Erythroblast (primary cell): ENCODE measurements at places on chromosomes 3 and 15.

DNA sequence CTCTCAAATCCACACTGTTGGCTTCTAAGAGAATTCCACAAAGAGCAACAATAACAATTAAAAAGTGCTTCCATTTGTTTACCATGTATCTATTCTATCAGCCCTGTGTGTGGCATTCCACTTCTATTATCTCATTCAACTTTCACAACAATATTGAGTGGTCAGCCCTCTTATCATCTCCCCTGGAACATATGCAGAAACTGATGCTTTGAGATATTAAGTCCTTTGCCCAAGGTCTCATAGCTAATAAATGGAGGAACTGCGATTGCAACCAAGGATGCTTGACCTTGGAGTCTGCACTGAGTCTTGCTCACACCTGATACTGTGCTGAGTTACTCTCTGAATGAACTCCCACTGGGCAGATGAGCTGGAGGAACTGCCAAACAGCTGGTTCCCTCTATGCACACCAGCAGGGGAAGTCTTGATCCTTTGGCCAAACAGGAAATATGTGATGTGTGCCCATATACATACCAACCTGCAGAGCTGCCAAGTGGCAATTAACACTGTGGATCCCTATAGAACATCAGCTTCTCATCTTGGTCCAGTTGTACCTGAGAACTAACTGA, 144.7 kb upstream of the WNT5A start:
- DNase-seq, result no peak

GRCh38 chr3:172746475-172746874, 4.1 kb upstream of the ECT2 start:
- DNase-seq, result no peak

GRCh38 chr3:126277629-126278378, 79.4 kb downstream of the KLF15 start:
- DNase-seq, result no peak

DNA sequence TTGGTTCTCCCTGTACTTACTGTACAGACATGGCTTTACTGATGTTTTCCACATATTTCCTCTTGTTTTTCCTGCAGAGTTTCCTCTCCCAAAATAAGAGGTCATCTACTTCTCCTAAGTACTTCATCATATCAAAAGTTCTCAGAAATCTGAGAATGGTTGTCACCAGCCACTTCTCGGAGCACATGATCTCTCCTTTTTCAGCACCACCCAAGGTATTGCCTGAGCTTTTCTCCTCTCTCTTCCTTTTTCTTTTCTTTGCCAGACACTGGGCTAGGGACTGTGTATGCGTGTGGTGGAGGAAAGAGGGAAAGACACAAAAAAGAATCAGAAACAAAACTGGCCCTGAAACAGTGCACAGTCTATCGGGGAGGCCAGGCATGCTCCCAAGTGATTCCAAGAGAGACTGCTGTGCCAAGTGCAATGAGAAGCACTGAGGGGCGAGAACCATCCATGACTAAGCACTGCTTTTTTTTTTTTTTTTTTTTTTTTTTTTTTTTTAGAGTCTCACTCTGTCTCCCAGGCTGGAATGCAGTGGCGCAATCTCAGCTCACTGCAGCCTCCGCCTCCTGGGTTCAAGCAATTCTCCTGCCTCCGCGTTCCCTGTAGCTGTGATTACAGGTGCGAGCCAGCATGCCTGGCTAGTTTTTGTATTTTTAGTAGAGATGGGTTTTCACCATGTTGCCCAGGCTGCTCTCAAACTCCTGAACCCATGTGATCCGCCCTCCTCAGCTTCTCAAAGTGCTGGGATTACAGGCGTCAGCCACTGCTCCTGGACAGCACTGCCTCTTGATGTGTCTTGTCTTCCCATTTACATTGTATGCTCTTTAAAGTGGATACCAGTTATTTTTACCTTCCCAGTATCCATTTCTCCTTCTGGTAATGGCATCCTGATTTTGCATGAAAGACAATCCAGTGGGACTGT, 194.0 kb upstream of the FEZF2 start:
- no peak for DNase-seq

DNA sequence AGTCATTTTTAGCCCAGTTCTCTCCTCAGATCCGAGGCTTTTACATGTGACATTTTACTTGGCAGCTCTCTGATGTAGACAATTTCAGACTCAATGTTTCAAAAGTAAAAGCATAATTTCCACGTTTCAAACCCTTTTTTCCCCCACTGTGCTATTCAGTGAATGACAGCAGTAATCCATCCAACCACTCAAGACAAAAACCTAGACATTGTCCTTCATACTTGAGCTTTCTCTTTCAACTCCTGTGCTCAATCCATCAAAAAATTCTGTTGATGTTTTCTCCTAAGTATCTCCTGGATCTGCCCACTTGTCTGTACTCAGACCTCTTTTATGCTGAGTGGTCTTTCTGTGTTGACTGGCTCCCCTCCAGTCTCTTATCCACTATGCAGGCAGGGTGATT, 214.7 kb downstream of the CHL1 start:
- no peak for DNase-seq

DNA sequence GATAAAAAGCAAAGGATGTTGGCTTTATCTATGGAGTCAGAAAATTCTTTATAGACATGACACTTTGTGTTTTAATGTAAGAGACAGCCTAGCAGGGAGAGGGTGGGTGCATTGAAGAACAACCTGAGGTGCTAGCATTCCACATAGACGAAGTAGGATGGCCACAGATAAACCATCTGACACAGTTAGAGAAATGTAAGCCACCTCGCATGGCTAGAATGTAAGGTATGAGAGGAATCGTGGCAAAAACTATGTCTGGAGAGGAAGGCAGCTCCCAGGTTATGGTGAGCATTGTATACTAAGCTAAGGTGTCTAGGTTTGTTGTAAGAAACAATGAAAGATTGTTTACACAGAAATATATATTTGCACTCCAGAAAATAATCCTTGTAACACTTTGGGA, 194.0 kb upstream of the SLITRK3 start:
- DNase-seq, result no peak

DNA sequence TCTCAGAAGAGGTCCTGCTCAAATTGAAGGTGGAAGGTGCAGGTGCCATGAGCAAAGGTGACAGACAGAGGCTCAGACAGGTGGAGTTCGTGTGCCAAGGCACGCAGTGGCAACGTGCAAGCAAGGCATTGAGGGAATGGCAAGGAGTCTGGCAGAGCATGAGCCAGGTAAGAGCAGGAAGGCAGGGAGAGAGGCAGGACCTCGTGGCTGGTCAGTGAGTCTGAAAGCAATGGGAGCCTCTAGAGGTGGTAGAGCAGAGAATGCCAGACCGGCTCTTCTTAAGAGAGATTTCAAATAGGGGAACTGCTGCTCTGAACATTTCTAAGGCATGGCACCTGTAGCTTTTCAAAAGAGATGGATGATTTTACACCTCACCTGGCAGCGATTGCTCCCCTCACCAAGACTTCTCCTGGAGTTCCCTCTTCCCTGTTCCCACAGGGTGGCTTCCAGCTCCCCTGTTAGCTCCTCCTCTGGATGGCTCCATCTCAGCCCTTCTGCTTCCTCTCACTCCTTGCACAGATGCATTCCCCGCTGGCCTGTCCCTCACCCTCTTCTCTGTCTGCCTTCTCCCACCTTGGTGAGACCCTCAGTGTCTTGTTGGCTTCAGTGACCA, 2.7 kb downstream of the MYO5C start:
- DNase-seq, result no peak

- no peak for DNase-seq
Observed at GRCh38 chr15:76140074-76140464, 80.3 kb downstream of the TMEM266 start.

- DNase-seq, result no peak
Observed at GRCh38 chr15:74525309-74525708, 15.7 kb upstream of the ARID3B start.

- no peak for DNase-seq
Observed at GRCh38 chr3:113717308-113717707, 20.9 kb upstream of the USF3 start.
